ENCODE measurements at places on chromosomes 4 and X.
A peak's percentile ranks its signal among the peaks of the same experiment; 100 is the strongest.

- no peak for DNase-seq
Observed at GRCh38 chr4:9592010-9592409, 147.8 kb downstream of the DEFB131A start.

- no peak for DNase-seq
Observed at GRCh38 chr4:38131371-38132091, 171.3 kb downstream of the PTTG2 start.

GRCh38 chr4:139666735-139667281, 1.2 kb downstream of the MGST2 start:
- peak; percentile 32 for DNase-seq

- DNase-seq = no peak
Observed at GRCh38 chrX:12929701-12930100, 23.3 kb downstream of the TLR8 start.

- no peak for DNase-seq
Observed at GRCh38 chr4:142474398-142475087, 371.6 kb downstream of the INPP4B start.

GRCh38 chr4:110201502-110201901, 3.1 kb upstream of the ELOVL6 start:
- no peak for DNase-seq

- peak; percentile 2 for DNase-seq
Observed at GRCh38 chr4:14222377-14223029, 595.0 kb upstream of the BOD1L1 start.

DNA sequence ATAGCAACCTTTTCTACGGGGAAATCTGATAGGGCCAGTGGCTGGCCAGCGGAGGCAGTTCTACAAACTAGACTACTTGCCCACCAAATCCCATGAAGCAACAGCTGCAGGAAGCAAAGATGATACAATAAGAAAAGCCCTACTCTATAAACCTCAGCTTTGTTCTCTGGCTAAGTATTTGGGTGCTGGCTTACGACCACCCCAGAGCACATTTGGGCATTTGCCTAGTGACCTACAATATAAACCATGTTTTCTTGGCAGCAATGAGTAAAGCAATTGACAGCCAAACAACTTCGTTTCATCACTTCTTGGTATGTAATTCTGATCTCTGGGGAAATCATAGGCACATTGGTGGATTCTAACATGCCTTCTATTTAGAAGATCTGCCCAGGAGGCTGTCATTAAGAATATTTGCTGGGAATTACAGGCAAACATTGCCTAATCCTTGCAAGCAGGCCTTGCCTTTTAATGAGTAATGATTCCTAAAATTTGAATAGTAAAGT, 7.5 kb upstream of the LHFPL1 start:
- peak; percentile 86 for DNase-seq

DNA sequence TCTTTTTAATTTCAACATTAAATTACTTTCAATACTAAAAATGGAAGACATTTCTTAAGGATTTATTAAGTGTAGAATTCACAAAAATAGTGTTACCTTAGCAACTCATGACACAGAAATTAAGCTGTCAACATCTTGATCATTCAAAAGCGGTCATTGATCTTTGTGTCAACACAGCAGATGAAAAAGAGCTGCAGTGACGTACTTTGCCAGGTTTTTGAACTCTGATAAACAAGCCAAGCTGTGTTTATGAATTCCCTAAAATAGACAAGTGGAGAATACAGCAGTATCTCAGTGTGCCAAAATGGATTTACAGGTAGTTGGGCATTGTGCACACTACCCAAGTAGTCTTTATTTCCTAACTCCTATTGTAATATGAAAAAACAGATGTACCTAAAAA, 1141.8 kb upstream of the PCDH7 start:
- DNase-seq = no peak

- peak; percentile 38 for DNase-seq
Observed at GRCh38 chr4:186722796-186723291, 812 bp downstream of the FAT1 start.

- DNase-seq = no peak
Observed at GRCh38 chrX:153485396-153486080, 9.2 kb upstream of the BGN start.

GRCh38 chr4:155758481-155759371, at the start of gene GUCY1B1:
GUCY1B1 (plus strand) TSS chr4:155759021; CDS start chr4:155759141, 120 bp downstream.
- peak; percentile 95 for DNase-seq

DNA sequence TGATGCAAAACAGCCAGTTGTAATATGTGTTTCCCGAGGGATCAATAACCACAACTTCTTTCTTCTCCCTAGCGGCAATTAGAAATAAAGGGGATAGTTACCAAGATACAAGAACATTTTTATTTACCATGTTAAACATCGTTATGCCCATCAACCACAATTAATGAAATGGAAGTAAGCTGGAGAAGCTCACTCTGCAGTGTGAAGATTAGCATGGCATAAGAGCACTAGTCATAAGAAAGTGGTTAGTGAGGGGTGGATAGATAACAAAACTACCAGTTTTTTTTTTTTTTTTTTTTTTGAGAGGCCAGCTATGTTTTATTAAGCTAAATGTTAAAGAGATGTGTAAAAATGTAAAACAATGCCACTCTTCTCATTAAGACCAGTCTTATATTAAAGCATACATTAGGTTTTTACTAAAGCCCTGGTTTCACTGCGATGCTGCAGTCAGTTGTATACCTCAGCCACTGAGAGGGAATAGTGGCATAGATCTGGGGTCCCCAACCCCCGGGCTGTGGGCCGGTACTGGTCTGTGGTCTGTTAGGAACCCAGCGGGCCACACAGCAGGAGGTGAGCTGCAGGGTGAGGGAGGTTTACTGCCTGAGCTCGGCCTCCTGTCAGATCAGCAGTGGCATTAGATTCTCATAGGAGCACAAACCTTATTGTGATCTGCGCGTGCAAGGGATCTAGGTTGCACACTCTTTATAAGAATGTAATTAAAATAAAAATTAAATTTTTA, 27.9 kb upstream of the NFXL1 start:
- DNase-seq = no peak

DNA sequence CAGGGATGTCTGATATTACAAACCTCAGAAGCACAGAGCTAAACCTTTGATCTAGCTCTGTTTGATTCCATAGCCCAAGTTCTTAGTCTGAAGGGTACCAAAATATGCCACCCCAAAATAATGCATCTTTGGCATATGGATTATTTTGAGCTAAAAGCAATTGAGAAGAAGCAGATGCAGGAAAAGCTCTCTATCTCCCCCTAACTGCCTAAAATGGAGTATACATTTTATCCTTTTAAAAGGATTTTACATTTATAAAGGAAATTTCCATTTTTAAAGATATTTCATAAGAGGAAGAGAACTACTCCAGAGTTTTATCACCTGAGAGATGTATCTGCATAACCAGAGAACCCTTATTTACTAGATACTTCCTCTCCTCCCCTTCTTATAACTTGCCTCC, 158.7 kb downstream of the ZNF674 start:
- DNase-seq = no peak

- DNase-seq = peak; percentile 66
Observed at GRCh38 chr4:2284934-2285612, 23.2 kb upstream of the MXD4 start.

DNA sequence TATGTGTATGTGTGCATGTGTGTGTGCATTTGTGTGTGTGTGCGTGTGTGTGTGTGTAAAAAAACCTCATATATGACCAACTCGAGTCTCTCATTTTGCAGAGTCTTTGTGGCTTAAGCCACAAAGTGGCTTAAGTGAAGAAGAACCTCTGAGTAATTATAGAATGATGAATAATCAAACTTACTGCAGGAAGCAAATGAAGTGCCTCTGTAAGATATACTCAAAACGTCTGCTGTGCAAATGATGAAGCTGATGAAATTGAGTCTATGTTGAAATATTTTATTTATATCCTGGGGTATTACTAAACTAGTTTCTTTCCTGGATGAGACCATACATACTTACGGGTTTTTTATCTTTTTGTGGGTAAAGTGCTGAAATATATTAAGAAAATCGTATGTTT, 1198.7 kb downstream of the PCDH7 start:
- peak; percentile 15 for DNase-seq

DNA sequence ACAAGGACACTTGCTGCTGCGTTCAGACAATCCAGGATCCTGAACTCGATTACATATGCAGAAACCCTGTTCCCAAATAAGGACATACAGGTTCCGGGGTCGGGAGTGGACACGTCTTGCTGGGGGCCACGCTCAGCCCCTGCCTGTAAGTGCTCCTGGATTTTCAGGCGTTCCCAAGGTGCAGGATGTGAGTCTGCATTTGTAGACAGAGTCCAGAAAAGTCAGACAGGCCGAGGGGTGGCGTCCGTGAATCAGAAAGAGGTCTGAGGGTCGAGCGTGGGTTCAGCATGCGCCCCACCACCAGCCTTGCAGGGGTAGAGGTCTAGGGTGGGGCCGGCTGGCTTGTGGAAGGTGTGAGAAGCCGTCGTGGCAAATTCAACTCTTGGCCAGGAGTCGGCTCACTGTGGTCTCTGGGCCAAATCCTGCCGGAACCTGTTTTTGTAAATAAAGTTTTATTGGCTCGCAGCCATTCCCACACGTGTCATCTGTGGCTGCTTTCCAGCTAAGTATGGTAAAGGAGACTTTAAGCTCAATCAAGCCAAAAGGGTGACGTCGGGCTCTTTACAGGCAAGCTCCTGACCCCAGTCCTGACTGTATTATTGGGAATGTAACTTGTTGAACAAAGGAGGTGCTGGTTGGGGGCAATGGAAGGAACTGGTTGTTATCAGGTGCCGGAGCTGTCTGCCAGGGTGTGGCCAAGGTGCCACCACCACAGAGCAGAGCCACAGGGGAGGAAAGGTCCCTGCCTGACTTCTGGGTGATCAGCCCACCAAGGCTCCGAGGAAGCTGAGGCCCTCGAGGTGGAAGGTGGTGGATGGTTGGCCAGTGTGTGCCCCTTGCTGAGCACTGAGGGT, 7.4 kb downstream of the DOK7 start:
- peak; percentile 20 for DNase-seq

DNA sequence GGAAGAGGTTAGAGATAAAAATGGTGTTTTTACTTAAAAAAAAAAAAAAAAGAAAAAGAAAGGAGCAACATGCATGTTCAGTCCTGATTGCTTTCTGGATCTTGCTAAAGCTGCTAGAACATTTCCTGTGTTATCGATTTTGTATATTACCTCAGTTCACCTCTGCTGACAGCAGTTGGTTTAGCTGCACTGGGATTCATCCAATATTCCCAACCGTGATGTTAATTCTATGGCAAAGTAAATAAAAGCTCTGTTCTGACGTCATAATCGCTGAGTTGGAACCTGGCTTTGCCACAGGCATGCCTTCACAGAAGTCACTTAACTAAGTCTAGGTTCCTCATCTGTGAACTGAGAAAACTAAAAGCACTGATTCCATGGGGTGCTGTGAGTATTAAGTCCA, 90.7 kb upstream of the SORBS2 start:
- DNase-seq = peak; percentile 37

DNA sequence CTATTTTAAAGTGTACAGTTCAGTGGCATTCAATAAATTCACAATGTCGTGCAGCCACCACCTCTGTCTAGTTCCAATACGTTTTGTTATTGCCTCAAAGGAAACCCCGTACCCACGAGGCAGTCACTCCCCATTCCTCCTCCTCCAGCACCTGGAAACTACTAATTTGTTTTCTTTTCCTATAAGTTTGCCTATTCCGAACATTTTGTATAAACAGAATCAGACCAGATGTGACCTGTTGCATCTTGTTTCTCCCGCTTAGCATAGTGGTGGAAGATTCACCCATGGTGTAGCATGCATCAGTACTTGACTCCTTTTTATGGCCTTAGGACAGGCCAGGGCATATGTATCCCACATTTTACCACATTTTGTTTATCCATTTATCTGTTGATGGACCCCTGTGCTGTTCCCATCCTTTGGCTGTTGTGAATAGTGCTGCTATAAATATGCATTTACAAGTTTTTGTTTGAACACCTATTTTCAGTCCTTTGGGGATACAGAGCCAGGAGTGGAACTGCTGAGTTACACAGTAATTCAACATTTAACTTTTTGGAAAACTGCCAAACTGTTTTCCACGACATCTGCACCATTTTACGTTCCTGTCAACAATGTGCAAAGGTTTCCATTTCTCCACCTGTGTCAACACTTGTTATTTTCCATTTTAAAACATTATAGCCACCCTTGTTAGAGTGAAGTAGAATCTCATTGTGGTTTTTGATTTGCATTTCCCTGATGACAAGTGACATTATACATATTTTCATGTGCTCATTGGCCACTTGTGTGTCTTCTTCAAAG, 57.8 kb upstream of the STX18 start:
- no peak for DNase-seq

- no peak for DNase-seq
Observed at GRCh38 chr4:129140521-129140920, 44.6 kb downstream of the C4orf33 start.

- peak; percentile 60 for DNase-seq
Observed at GRCh38 chrX:3293251-3293650, 53.2 kb downstream of the MXRA5 start.

DNA sequence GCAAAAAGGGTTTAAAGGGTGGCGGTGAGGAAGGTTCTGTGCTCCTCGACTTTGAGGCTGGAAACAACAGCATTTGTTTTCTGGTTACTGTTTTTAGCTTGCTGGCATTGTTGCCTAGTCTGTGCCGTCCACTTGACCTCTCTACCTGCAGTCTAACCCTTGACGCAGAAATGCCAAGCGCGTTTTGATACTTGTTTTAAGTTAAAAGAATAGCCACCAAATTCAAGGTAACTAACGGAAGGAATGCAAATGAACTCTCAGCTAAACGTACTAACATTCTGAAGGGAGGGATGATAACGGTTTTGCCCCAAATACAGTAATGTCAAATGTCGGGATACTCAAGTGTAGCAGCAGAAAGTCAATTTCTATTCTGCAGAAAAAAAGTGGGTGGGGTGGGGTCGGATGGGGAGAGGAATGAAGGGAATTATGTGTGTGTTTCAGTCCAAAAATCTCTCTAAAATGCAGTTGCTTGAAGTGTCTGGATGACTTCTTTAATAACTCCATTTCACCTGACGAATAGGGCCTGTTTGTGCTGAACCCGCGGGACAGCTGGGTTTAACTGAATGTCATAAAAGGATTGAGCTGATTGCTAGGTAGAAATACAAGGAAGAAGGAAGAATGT, 3.4 kb upstream of the NKX6-1 start:
- no peak for DNase-seq

- no peak for DNase-seq
Observed at GRCh38 chr4:172881645-172882044, 287.0 kb upstream of the GALNT7 start.

GRCh38 chr4:74823194-74823593, 28.9 kb upstream of the BTC start:
- no peak for DNase-seq

GRCh38 chrX:131816551-131817136, 206.5 kb upstream of the STK26 start:
- DNase-seq = peak; percentile 50

GRCh38 chrX:13364230-13364857, 44.5 kb upstream of the ATXN3L start:
- DNase-seq = no peak

GRCh38 chr4:122050841-122051240, 99.0 kb upstream of the TRPC3 start:
- no peak for DNase-seq

GRCh38 chr4:106914223-106914622, 121.9 kb downstream of the DKK2 start:
- DNase-seq = peak; percentile 2

DNA sequence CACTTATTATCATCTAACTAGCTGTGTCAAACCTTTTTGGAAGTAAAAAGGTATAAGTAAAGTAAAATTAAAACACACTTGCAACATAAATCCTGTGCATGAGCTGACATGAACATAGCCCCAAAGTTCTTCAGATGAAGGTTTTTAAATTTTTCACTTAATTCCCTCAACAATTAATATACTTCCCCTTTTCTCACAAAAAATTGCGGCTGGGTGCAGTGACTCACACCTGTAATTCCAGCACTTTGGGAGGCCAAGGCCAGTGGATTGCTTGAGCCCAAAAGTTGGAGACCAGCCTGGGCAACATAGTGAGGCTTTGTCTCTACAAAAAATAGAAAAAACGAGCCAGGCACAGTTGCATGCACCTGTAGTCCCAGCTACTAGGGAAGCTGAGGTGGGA, 16.8 kb downstream of the RASGEF1B start:
- no peak for DNase-seq

Data from fibroblast of skin of scalp (primary cell).